ENCODE measurements at places on chromosomes 2 and 18.

DNA sequence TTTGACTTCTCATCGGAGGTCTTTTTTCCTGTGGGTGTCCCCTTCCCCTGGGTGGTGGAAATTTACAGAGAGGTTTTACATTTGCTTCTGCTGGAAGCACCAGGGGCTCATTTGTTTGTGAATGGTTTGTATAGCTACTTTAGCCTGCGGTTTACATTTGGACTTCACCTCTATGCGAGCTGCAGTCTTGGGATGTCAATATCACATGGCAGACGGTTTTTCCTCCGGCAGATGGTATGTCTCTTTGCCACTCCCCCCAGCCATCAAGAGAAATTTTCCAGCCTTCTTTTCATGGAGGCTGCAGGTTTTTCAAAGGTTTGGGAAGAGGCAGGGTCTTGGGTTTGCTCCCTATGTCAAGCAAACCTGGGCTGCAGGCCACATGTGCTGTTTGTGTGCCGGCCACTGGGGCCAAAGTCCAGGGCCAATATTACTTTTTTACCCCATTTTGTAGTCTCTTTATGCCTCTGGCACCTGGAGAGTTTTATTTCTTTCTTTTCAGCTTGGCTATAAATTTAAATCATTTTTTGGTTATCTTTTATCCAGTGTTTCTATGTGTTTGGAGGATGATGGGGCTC is 23.9 kb upstream of the BOD1L2 start:
- DNase-seq, result no peak

GRCh38 chr18:38933910-38934510 is 1368.4 kb upstream of the CELF4 start:
- DNase-seq, result no peak

DNA sequence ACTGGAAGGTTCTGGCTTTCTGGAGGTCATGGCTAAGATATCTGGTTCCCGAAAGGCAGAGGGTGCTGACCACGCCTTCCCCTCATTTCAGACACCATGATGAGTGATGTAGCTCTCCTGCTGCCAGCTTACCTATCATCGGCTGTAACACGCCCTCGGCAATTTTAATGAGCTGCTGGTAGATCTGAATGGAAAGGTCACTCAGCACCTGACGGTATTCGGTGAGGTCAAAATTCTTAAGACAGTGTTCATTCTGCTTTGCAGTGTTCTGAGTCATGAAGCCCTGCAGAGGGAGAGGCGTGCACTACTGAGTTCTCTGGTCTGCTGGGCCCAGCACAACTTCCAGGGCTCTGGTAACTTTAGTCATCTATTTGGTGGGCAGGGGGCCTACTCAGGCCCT is 25.7 kb upstream of the ACAA2 start:
- DNase-seq, result no peak

DNA sequence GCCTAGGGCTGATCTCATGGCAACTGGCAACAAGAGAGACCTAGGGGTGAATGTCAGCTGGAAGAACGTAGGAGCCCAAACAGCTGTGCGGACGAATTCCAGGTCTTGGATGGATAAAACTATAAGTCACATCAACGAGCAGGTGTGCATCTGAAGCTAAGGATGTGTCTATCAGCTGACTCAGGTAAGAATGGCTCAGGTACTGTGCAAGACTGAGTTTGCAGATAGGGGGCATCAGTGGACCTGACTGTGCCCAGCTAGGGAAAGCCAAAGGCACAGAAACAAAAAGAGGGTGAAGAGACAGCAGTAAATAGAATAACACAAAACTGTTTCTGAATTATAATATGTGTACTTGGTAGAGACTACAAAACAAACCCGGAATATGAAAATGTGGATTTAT is 357.3 kb downstream of the ZEB2 start:
- DNase-seq, result peak; percentile 16

GRCh38 chr18:3966642-3967358 is 488.3 kb downstream of the DLGAP1 start:
- DNase-seq, result no peak

GRCh38 chr18:30985753-30986152 is 56.8 kb downstream of the DSC3 start:
- DNase-seq, result no peak

DNA sequence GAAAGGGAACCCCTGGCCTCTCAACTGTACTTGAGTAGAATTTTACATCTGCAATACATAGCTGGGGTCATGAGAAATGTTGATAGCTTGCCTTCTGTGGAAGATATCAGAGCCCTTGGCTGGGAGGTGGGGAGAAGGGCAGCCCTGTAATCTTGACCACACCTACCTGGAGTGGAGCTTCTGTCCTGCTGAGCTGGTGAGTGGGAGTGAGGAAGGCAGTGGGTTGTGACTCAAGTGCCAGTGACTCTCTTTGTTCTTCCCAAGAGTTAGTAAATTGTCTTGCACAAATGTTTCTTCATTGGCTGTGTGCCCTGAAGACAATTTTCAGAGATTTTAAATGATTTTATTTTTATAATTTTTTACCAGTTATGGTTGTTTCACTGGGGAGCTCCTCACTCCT is 277.3 kb downstream of the MBD5 start:
- no peak for DNase-seq

- DNase-seq, result no peak
Measured at GRCh38 chr2:85926931-85927661, 38.3 kb upstream of the ST3GAL5 start.

- DNase-seq, result no peak
Measured at GRCh38 chr2:23924589-23925359, 2.1 kb downstream of the ATAD2B start.

- DNase-seq, result no peak
Measured at GRCh38 chr2:98579926-98580325, 28.4 kb downstream of the COA5 start.

Measured in cerebellar cortex (tissue), 1 donor.